GM23338 (cell line): ENCODE measurements at places on chromosomes 12 and 14.

DNA sequence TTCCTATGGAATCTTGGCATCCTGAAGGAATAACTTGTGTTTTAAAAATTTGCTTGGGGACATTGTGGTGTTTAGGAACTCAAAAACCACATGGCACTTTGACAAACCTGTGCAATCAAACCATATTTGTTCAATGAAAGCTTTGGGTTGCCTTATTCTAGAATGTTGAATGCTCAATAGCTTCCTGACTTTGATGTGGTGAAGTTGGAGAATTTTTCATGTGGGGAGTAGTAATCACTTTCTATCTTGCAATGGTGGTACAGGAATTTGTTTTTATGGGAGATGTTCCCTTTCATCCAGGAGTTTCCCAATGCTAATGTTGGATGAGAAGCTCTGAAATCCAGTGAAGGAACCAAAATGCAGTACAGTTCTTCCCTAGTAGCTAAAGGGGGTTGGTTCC lies 42.2 kb upstream of the LDHB start:
- DNase-seq = no peak

GRCh38 chr14:38202444-38203191 lies 5.1 kb upstream of the SSTR1 start:
- peak; percentile 77 for DNase-seq

DNA sequence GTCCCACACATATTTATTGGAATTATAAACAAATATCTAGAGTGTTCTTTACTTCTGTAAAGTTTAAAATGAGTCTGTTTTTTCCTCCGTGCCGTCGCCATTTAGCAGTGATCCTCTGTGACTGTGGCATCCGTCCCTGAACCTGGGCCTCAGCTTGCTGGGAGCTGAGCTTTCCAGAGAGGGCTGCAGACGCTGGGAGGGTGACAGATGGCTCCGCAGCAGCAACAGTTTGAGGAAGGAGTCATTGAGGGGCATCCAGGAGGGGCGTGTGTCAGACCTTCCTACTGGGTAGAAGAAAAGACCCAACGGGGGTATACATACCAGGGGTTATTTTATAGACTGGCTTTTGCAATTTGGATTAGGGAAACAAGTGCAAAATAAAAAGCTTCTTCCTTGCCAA lies 47.9 kb downstream of the NEUROD4 start:
- DNase-seq = no peak

DNA sequence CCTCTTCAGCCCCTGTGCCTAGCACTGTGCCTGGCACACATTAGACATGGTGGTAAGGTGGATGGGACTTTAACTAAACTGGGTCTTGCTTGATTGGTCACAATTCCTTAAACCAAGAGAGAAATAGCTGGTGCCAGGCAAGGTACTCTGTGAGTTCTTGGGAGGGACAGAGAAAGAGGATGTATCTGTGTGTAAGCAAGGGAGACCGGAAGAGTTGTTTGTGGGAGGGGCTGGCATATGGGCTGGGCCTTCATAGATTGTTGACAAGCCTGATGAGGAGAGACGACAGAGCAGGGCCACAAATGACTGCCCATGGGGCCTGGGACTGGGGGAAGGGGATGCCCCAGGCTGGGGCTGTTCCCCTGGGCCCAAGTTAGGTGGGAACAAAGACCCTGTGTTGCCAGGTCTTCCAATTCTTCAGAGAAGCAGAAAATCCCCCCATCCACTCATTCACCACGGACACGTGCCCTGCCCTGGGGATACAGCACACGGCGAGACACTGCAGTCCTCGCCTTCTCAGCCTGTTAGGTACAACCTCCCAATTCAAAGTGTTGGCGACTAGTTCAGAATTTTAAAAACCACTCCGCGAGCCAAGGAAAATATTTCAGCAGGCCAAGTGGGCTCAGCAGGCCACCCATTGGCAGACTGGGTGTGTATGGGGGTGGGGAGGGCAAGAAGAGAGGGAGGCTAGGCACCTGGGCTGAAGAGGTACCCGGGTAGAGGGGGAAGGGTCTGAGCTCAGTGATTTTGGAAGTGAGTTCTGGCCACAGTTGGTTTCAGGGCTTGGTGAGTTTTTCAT lies 11.4 kb upstream of the CYP46A1 start:
- peak; percentile 44 for DNase-seq

DNA sequence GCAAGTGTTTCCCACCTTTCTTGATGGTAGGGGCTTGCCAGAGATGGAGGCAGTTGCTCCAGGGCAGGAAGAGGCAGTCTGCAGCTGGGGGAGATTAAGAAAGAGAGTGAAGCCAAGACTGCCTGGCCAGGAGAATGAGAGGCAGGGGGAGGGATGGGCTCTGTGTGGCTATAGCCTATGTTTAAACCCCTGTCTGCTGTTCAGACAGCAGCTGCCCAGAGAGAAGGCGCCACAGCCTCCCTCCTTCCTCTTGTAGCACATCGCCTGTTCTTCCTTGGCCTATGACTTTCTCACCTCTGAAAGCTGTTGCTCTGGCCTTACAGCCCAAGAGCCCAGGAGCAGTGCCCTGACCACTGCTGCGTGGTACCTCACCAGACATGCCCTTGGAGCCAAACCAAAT lies 61.7 kb downstream of the EMP1 start:
- no peak for DNase-seq

- no peak for DNase-seq
Observed at GRCh38 chr12:1509413-1510052, 84.8 kb downstream of the FBXL14 start.

GRCh38 chr14:89226801-89227495 lies 190.1 kb downstream of the FOXN3 start:
- DNase-seq = no peak

DNA sequence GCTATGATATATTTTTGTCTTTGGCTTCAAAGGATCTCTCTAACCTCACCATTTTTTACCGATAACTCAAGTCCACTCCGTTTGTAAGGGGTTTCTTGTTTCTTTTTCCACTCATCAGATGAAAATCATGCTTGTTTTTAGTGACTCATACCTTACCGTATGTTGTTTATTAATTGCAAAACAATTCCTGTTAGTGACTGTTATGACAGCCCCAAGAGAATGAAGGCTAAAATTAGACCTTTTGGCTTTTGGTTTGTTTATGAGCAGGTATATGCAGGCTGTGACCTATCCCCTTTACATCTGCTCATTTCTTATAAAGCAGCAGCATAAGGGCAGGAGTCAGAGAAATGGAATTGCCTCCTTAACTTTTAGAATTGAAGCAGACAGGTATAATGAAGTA lies 319.8 kb downstream of the CEP128 start:
- DNase-seq = no peak

DNA sequence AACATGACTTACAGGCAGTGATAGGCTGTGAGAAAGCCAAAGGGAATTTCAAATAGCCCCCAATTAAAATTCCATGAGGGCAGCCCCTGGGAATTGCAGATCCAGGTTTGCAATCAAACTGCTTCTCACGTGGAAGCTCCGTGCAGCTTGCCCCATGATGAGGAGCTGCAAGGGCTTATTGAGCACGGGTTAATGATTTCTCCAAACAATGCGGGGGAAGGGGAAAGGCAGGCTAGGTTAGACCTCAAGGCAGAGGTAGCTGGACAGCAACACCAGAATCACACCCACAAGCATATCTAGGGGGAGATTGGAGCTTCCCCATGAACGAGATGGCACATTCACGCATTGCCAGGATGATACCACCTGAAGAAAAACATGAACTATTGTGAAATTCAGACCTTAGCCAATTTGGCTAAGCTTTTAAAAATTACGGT lies 5.0 kb upstream of the DUSP6 start:
- no peak for DNase-seq

- no peak for DNase-seq
Observed at GRCh38 chr12:93865751-93866150, 188.6 kb downstream of the CRADD start.

- no peak for DNase-seq
Observed at GRCh38 chr12:89140602-89141238, 211.6 kb downstream of the DUSP6 start.

- DNase-seq = peak; percentile 93
Observed at GRCh38 chr12:69284131-69284530, 44.8 kb downstream of the CPSF6 start.

GRCh38 chr14:20418501-20418909 lies 5.2 kb upstream of the TEP1 start:
- DNase-seq = no peak

GRCh38 chr14:23861666-23862065 lies 91.9 kb upstream of the DHRS4 start:
- peak; percentile 15 for DNase-seq

- DNase-seq = no peak
Observed at GRCh38 chr14:94101748-94102147, 8.8 kb upstream of the IFI27 start.

DNA sequence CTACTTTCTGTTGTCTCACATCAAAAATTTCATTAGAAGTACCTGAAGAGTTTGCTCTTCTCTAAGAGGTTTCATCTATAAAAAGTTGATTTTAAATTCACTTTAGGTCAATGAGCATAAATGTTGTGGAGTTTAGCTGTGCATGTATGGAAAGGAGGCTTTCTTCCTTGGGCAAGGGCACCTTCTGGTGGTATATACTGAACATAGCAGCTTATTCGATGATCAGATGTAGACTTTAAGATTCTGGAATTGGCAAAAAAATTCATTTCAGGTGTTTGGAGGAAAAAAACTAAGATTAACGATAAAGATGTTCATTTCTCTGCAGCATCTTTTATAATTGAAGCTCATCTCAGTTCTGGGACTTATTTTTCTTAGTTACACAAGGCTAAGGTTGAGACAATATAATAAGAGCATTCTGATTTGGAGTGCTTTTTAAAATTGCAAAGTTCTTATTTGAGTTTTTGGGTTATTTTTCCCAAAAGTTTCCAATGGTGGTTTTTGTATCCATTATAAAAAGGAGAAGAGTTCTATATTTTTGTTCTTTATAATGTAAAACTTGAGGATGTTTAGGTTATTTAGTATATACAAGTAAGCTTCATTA lies 46.8 kb downstream of the TMEM117 start:
- peak; percentile 79 for DNase-seq

- no peak for DNase-seq
Observed at GRCh38 chr12:57874166-57875108, 27.9 kb upstream of the CTDSP2 start.

GRCh38 chr14:101103321-101103901 lies 199.9 kb upstream of the RTL1 start:
- DNase-seq = no peak

- no peak for DNase-seq
Observed at GRCh38 chr12:58381546-58381945, 440.2 kb downstream of the ATP23 start.

- no peak for DNase-seq
Observed at GRCh38 chr14:36900846-36901245, 239.2 kb downstream of the PAX9 start.

DNA sequence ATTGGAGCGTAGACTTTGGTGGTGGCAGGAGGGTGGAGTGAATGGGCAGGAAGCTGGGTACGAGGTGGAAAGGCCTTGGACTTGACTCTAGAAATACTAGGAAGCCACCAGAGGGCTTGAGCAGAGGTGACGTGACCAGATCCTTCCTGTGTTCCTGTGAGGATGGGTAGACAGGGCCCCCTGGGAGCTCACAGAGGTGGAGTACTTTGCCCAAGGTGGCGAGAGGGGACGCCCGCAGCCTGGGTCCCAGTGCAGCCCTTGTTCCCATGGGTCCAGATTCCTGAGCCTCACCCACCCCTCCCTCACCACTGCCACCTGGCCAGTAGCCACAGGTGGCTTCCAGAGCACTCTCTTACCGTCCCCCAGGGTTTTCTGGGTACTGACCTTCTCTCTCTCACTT lies 89.8 kb downstream of the KIF26A start:
- DNase-seq = no peak

DNA sequence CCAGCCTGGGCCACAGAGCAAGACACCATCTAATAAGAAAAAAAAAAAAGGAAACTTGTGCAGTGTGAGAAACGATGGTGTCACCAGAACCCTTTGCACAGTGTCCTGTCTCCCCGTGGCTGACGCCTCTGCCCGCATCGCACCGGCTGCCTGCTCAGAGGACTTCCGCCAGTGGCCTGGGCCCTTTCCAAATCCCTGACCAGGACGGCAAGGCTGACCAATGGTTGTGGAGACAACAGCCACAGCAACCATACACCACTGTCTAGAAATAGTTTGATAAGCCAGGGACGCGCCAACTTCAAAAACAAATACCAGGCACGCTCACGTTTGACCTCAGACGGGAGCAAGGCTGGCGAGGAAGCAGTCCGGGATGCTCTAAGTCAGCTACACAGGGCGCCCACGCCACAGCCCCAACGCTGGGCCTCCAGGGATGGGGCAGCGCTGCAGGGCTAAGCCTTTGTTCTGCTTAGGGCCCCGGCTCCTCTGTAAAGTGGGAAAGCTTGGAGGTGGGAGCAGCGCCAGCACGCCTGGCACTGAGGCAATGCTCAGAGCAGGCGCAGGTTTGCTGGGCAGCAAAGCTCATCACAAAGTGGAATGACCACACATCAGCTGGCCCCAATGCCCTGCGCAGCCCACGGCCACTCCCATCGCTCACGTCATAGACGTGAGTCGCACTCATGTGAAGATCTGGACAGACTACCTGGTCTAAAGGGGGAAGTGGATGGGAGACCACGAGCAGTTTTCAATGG lies 12.5 kb downstream of the PGAM5 start:
- DNase-seq = no peak
